ENCODE measurements at places on chromosomes 13 and 19.

- DNase-seq, result no peak
Observed at GRCh38 chr13:112346173-112346898, 29.8 kb upstream of the SPACA7 start.

DNA sequence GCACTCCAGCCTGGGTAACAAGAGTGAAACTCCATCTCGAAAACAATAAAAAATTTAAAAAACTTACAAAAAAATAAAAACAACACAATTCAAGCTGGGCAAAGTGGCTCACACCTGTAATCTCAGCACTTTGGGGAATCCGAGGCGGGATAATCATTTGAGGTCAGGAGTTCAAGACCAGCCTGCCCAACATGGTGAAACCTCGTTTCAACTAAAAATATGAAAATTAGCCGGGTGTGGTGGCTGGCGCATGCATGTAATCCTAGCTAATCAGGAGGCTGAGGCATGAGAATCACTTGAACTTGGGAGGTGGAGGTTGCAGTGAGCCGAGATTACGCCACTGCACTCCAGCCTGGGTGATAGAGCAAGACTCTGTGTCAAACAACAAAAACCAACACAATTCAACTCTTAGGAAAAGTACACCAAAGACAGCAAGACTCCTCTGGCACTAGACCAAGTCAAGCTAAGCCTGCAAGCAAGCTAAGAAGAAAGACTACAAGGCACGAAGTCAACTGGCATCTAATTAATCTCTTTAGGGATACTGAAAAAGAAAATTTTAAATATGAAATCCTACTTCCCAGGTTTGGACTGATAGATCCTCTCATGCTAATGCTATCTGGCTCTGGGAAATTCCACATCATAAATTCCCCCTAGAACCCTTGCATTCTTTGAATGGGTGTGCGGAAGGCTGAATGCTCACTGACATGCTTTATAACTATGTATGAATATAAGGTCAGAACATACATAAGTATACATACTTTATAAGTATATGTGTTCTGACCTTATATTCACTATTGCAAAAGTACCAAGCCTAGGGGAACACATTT is 7.9 kb downstream of the PBX4 start:
- DNase-seq, result no peak

GRCh38 chr13:111130116-111130508 is 15.0 kb downstream of the ARHGEF7 start:
- DNase-seq, result no peak

DNA sequence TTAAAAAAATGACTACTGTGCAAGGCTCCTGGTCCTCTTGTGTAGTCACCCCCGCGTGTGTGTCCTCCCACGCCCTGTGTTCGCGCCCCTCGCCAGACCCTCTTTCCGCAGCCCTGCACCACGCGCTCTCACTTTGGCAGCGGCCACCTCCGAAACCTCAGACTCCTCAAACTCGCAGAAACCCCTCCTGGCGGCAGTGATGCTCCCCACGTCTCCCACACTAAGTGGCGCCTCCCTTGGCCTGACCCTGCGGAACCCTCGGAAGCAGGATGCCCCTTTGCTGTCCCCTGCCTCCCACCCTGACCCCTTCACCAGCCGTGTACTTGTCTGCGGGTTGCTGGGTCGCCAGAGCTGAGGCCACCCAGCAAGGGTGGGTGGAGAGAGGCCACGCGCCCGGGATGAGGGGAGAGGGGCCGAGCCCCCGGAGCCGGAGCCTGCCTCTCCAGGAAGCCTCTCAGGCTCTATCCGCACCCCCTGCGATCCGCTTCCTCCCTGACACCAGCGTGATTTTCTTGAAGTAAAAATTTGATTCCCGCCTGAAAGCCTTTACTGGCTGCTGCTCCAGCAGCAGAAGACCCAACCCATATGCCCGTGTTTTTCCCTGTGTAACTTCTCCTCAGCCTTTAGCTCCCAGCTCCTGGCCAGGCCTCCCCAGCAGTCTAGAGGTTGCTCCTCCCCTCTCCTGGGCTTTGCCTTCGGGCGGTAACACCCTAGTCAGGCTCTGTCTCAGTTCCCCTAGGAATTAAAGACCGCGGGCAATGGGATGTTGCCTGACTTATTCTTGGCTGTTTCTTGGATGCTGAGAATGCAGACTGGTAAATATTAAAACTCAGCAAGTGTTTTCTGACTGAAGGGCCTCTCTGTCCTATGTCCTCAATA is 55.2 kb downstream of the MIPEP start:
- DNase-seq, result no peak

DNA sequence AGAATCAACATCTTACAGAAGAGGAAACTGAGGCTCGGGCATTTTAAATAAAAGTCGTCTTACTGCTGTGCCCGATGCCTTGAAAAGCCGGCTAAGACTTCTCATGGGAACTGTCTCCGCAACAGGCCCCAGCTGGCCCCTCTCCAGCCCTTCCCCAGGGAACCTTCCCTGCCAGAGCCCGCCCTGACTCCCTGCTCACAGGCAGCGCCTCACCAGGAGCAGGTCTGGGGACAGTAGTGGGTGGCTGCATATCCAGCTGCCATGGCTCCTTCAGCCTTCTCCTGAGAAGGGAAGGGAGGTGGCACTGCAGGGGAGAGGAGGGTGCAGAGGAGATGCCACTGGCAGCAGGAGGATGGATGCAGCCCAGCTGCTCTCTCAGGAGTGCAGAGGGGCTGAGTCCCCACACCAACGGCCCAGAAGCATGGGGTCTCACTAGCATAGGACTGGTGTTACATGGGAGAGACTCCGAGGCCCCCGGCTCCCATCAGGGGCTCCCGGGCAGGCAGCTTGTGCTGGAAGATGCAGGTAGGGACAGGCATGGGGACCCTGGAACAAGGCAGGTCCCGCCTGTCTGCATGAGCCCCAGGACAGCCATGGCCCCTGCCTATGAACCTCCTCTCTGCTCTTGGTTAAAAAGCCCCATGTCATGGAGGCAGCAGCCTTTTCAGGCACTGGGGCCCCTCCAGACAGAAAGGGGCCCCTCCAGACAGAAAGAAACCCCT is 216.4 kb upstream of the SGCG start:
- no peak for DNase-seq
